ENCODE measurements at places on chromosomes 7 and 10. TPM values are rescaled to one million over a fixed set of nuclear protein-coding genes. Genes with fewer than 3 reads are reported as not detected.

GRCh38 chr10:89296220-89296648 lies 5.6 kb upstream of the IFIT2 start:
- peaks cover 5% of the 10 kb centered on the region for H3K36me3 ChIP-seq
- peaks cover 27% of the 10 kb centered on the region for H3K4me1 ChIP-seq
- H3K27me3 ChIP-seq, result peaks cover 5% of the 10 kb centered on the region
- H3K27ac ChIP-seq, result peak overlapping the region; percentile 54
- no peak overlapping the region for H3K4me3 ChIP-seq
- no peak for DNase-seq

DNA sequence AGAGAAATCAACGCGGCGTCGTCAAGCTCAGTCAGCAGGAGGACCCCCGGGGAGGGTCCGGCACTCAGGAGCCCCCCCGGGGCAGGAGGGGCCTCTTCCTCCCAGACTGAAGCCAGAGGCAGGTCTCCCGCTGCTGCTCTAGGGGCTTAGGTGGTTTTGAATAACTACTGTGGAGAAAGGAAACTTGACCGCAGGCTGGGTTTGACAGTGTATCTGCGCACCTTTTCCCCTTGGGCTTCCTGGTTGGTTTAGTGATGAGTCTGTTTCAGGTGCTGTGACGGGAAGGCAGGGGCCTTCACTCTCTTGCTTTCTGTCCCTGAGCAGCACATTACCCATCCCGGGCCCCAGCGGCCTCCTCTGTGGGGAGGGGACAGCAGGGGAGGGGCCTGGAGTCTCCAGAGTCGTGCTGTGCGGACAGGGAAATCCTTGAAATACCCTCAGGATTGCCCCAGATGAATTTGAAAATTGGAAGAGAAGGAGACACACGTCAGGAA lies 262.2 kb downstream of the ADARB2 start:
- H3K36me3 ChIP-seq, result no peaks in the 10 kb centered on the region
- DNase-seq, result no peak
- H3K4me3 ChIP-seq, result no peak overlapping the region
- H3K4me1 ChIP-seq, result no peaks in the 10 kb centered on the region
- H3K27ac ChIP-seq, result no peak overlapping the region

The LIPK gene
- not detected for total RNA-seq

DNA sequence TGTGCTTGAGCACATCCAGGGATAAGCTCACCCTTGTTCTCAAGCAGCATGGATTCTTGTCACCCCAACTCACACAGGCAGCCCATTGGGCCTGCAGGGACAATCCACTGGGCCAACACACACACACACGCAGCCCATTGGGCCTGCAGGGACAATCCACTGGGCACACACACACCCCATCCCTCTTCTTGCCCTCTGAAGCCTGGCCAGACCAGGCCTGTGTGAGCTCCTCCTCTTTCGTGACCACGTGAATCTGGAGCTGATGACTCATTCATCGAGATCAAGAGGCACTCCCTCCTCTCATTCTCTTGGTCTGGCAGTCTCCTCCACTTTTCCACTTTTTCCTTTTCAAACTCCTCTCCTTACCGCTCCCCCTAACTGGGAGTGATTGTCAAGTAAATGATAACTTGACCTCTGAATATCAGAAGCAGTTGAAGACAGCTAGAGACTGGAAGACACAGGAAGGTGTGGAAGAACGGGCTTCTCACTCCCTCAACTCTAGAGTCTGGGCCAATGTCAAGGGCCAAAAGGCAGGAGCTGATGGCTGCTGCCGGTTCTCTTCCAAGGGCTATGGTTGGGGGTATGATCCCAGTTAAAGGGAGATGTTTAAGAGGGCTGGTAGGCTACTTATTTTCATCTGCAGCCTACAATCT lies 89.7 kb downstream of the HIPK2 start:
- peaks cover 25% of the 10 kb centered on the region for H3K4me1 ChIP-seq
- H3K27ac ChIP-seq, result no peak overlapping the region
- DNase-seq, result no peak

The CYP3A5 gene
- total RNA-seq, result not detected

The GNGT1 gene
- total RNA-seq, result not detected

DNA sequence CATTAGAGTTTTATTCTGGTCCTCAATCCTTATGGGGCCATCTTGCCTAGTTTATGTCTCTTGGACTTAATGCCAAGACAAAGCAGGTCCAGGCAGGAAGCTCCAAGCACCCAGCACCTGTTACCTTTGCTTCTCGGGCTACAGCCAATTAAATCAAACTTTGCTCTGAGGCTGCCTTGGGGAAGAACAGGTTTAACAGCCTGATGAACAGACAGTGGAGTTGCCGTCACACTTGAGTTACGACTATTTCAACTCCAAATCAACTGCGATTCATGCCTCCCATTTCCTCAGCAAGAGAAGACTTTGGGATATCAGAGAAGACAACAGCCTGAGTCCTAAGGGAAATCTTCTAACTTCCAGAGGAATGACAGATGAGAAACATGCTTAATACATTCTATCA lies 62.2 kb downstream of the XPNPEP1 start:
- no peak overlapping the region for H3K4me3 ChIP-seq
- H3K27me3 ChIP-seq, result no peaks in the 10 kb centered on the region
- H3K36me3 ChIP-seq, result peaks cover 48% of the 10 kb centered on the region
- DNase-seq, result no peak
- H3K27ac ChIP-seq, result no peak overlapping the region

The TFEC gene
- not detected for total RNA-seq

The AFAP1L2 gene
- total RNA-seq, result 6.3 TPM
